Bone marrow (tissue), 2 donors: ENCODE measurements at places on chromosomes 1 and 21.

DNA sequence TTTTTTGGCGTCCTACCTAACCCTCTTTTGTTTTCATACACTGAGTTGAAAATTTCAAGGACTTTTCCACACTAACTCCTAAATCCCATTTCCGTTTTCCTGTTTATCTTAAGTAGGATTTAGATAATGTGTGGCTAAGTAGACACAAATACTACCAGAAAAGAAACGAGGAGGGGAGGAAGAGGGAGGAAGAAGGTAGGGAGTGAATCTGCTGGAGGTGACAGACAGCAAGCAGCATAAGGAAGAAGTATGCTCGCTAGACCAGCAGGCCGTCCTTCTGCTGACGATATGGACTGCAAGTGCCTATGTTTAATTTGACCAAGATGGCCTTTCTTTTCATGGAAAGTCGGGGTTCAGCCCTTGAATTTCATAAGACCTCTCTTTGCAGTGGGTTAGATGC is 256.9 kb upstream of the RAB4A start:
- DNase-seq = no peak

DNA sequence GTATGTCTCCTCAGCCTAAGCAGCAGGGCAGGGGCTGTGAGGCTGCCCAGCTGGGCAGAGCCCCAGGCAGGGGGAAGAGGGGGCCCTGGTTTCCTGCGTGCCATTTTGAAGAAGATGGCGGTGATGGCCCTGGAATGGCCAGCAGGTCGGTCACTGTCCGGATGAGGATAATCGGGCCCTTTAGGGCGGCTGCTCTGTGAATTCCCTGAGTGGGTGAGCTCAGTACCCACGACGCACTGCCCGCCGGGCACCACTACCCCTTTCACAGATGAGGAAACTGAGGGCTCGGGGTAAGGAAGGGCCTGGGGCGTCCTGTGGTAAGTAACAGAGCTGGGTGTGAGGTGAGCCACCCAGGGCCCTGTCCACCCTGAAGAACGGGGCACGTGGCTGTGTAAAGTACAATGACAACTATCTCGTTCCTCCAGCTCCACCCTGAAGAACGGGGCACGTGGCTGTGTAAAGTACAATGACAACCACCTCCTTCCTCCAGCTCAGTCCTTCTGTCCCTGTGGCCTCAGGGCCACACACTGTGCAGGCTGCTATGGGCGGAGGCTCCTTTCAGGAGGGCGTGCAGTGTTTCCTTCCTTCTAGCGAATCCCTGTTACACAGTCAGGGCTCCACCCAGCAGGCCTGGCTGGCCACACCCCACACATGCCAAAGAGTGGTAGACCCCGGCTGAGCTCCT is 23.2 kb downstream of the ITGB2 start:
- DNase-seq = no peak

- no peak for DNase-seq
Observed at GRCh38 chr1:77412069-77412819, 130.4 kb downstream of the AK5 start.

GRCh38 chr1:116667078-116667574 is 407 bp downstream of the IGSF3 start:
- no peak for DNase-seq

GRCh38 chr1:40803447-40803846 is 19.9 kb downstream of the KCNQ4 start:
- no peak for DNase-seq

DNA sequence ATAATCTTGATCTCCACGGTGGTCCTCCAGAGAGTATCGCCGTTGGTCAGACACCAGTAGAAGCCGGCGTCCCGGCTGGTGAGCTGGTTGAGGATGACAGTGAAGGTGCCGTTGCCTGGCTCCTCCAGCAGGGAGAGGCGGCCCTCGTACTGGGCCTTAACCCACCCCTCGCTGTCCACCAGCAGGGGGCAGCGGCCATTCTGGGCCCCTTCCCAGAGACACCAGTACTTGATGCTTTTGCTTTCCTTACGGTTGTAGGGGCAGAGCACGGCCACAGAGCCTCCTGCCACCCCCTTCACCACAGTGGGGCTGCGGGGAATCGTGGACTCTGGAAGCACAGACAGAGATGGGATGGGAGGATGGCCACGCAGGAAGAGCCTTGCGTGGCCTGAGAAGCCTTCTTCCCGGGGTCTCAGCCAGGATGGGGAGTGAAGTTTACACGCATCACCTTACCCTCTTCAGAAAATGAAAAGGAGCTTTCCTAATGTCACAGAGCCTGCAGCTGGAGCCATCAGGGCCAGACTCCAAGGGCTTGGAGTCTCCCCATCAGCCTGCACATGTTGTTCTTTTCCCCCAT is 10.7 kb downstream of the PIGR start:
- DNase-seq = peak; percentile 17

- DNase-seq = no peak
Observed at GRCh38 chr1:100353988-100354387, 1.7 kb downstream of the CDC14A start.

GRCh38 chr1:96365076-96365475 is 356.5 kb upstream of the PTBP2 start:
- DNase-seq = no peak

DNA sequence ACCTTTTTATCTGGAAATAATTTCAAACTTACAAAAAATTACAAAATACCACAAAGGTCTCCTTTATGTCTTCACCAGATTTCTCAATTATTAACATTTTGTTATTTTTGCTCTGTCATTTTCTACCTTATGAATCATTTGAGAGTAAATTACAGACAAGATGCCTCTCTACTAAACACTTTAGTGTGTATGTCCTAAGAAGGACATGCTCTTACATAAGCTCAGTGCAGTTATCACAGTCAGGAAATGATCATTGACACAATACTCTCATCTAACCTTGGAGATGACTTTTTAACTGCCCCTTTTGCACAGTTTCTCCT is 378.9 kb upstream of the RUNX1 start:
- DNase-seq = no peak

- DNase-seq = peak; percentile 54
Observed at GRCh38 chr1:154729031-154729442, 121.1 kb upstream of the ADAR start.

DNA sequence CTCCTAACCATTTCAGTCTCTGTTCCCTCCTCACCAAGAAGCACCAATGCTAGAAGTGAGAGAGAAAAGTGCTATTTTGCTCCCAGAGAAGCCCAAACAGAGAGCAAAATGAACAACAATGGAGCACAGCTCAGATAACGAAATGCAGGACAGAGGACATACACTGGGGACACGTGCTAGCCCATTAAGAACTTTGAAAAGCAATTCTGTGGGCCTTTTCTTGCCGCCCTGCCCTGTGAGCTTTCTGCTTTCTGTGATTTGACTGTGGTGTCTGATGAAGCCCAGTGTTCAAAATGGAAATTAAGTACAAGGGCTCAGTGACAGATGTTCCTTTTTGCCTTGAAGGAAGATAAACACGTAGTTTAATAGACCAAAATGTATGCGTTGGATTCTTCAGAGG is 130.8 kb downstream of the S1PR1 start:
- DNase-seq = no peak

- no peak for DNase-seq
Observed at GRCh38 chr1:207134581-207134980, 30.5 kb downstream of the C4BPA start.

DNA sequence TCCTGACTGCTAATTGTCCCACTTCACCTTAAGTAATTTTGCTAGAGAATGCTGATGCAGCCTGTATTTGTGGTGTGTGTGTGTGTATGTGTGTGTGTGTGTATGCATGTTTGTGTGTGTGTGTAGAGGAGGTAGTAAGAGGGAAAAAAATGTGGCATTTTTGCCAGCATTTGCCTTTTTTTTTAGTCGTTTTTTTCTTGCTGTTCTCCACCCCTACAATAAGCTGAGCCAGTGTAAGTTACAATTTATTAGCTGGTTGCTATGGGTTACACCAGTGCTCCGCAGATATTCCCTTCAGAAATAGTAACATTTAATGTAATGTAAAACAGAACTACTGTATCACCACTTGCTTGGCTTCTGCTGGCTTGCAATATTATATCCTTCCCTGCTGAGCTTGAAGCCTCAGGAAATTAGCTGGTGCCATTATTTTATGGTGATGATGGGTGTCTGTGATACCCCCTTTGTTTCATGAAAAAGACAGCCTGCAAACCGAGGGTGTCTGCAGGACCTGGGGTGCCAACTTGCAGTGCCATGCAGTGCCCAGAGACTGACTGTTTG is 23.4 kb upstream of the IGSF3 start:
- no peak for DNase-seq

- DNase-seq = no peak
Observed at GRCh38 chr1:197706601-197707000, 68.7 kb downstream of the DENND1B start.

DNA sequence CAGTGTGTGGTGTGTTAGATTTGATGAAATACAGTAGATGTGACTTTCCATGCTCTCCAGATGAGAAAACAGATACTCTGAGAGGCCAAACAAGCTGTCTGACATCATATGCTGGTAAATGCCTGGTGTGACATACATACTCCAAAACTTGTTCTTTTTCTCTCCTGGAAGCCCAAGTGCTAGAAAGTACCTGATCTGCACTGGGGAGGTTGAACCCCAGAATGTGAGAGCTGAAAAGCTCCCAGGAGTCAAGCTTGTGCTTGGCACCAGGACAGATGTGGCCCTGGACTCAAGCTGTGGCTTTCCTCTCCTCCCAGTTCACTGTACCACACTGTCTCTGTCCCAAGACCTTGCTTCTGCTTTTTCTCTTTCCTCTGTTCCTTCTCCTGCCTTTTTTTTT is 389.0 kb upstream of the USP24 start:
- no peak for DNase-seq

- DNase-seq = no peak
Observed at GRCh38 chr1:21752186-21752585, 30.8 kb downstream of the USP48 start.

DNA sequence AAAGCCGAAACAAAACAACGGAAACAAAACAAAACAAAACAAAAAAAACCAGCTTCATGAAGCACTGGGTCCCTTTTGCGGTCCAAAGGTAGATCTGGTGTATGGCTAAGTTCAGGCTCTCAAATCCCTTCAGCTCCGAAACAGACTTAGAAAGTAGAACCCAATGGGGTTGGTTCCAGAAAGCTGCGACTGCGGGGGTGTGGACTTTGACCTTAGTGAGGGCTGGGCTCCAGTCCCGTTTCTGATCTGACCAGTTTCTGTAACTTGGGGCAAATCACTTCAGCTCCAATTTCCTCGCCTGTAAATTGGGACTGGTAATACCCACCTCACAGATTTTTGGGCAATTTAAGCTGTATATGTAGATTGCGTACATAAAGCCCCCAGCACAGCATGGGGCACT is 105.2 kb downstream of the ZSCAN20 start:
- DNase-seq = no peak

GRCh38 chr1:15038232-15039016 is 115.1 kb upstream of the TMEM51 start:
- no peak for DNase-seq

GRCh38 chr1:234722904-234723720 is 113.1 kb upstream of the IRF2BP2 start:
- DNase-seq = peak; percentile 97

GRCh38 chr1:245687636-245688535 is 533.1 kb downstream of the KIF26B start:
- no peak for DNase-seq

- DNase-seq = no peak
Observed at GRCh38 chr21:30248844-30249243, 32.9 kb upstream of the CLDN8 start.

GRCh38 chr1:100265562-100265930 is 470 bp upstream of the RTCA start:
- no peak for DNase-seq

DNA sequence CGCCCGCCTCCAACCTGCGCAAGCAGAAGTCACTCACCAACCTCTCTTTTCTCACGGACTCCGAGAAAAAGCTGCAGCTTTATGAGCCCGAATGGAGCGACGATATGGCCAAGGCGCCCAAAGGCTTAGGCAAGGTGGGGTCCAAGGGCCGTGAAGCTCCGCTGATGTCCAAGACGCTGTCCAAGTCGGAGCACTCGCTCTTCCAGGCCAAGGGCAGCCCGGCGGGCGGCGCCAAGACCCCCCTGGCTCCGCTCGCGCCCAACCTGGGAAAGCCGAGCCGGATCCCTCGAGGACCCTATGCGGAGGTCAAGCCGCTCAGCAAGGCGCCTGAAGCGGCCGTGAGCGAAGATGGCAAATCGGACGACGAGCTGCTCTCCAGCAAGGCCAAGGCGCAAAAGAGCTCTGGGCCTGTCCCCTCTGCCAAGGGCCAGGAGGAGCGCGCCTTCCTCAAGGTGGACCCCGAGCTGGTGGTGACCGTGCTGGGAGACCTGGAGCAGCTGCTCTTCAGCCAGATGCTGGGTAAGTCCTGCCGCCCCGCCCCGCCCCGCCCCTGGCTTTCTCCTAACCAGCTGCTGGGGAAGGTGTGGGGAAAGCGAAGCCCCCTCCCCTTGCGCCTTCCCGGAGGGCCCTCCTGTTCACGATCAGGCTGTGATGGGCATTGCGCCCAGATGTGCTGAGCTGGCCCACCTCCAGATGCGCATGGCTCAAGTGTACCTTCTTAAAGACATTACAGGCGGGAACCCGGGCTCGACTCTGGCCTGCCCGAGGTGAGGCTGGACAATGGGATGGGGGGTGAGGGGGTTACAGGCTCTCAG is 110.2 kb downstream of the NAV1 start:
- no peak for DNase-seq

- no peak for DNase-seq
Observed at GRCh38 chr1:32427264-32427963, 33.2 kb upstream of the BSDC1 start.

DNA sequence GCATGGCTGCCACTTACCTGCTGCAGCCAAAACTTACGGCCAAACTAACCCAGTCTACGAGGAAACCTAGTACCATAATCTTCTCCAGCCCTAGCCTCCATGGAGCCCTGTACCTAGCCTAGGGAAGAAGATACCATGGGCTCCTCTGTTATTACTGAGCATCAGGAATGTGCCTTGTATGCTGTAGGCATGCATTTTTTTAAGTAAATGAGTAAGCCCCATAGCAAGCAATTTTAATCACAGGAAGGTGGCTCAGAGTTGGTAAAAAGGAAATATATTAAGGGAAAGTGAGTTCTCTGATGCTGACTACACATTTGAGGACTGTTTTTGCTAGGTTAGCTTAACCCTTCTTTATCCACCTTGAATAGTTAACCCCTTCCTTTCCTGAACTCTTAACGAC is 21.2 kb downstream of the NFASC start:
- DNase-seq = no peak

DNA sequence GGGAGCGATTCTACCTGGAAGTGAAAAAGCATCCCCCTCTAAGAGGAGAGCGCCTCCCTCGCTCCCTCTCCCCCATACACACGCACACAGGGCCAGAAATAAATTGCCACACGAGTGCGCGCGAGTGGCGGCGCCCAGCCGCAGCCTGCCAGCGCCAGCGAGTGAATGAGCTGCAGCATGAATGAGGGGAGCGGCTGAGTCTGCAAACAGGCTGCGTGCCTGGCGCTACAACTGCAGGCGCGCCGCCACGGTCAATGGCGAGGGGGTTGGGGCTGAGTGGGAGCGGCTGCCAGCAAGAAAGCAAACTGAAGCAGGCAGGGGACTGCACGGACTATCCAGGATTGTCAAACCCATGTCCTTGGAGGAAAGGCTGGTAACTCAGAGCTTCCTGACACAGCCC is 2.2 kb downstream of the CAMK1G start:
- no peak for DNase-seq
